ENCODE measurements at places on chromosomes 12 and 14.

GRCh38 chr14:78142998-78143397 lies 27.2 kb upstream of the NRXN3 start:
- no peak for DNase-seq

GRCh38 chr12:53751336-53752191 lies at the start of gene CISTR:
Gene CISTR (minus strand): TSS chr12:53751979.
- DNase-seq: no peak

GRCh38 chr14:35159742-35160409 lies 37.5 kb downstream of the PRORP start:
- no peak for DNase-seq

GRCh38 chr14:92987713-92988510 lies 65.0 kb downstream of the CHGA start:
- no peak for DNase-seq

DNA sequence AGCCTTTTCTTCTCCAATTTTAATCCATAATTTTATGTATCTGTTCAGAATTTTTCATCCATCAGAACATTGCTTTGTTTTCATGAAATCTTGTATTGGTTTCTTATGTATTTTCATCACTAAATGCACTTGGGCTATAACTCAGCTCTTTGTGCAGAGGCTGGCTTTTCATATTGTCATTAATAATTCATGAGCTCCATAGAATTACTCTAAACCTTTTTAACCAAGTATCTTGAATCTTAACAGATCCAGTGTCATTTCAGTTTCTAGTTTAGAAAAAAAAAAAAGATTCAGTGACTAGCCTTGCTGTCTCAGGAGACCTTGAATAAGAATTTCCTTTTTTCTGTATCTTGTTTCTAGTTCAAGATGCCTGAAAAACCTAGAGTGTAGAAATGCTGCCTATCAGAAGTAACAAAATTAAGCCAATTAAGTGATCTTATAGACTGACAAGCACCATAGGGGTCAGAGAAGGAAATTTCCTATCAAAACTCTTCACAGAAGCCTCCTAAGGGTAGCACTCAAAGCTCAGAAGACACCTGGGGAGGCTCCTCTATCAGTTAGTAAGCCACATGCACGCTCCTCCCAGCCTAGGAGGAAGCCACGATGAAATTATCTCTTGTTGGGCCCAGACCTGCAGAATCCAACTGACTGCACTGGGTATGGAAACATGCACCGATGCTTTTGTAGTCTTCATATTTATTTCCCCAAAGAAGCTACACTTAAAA lies 163.4 kb downstream of the KICS2 start:
- DNase-seq: no peak

DNA sequence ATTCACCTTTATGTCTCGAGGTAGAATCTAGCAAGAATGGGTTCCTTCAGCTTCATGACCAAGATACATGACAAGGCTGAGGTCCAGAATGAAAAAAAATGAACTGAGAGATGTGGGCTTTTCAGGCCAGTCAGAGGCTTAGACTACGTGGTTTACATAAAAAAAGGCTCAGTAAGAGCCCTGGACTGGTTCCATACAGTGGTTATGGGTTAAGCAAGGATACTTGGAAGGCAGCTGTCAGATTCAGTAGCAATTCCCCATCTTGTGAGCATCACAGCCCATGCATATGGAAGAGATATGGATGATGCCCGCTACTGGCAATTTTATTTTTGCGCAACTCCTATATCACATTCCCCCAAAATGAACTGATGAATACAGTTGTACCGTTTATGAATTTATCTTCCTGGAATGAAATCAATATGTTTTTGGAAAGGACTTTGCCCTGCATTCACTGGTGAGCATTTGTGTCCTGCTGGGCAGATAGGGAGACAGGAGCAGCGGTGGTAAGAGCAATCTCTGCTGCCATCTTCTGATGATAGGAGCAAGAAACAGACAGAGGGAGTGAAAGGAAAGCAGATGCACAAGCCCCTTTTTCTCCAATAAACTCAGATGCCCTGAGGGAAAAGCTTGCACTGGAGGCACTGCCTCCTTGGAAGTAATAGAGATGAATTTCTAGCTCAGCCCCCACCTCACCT lies 280.4 kb downstream of the GALC start:
- no peak for DNase-seq

DNA sequence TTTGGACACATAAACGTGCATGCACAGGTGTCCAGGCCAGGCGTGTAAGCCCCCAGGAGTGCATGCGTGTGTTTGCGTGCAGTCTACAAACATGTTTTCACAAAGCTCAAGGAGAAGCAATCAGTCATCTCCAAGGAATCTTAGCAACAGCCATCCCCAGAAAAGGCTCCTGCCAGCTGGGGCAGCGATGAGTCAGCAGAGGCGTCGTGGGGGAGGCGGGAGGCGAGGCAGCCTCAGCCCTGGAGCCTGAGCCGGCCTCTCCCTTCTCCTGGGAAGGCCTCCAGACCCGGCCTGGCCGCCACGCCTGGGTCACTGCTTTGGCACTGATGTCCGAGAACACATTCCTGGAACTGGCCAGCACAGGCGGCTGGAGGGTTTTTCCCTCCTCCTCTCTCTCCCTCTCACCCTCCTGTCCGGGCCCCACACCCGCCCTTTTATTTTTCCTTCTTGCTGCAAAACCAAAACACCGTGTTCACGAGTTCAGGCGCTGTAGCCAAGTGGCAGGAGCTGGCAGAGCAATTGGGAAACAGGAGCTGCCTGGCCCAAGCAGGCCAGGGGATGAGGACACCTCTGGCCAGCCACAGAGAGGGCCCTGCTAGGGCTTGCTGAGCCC lies 92.7 kb downstream of the LRRC74A start:
- no peak for DNase-seq

DNA sequence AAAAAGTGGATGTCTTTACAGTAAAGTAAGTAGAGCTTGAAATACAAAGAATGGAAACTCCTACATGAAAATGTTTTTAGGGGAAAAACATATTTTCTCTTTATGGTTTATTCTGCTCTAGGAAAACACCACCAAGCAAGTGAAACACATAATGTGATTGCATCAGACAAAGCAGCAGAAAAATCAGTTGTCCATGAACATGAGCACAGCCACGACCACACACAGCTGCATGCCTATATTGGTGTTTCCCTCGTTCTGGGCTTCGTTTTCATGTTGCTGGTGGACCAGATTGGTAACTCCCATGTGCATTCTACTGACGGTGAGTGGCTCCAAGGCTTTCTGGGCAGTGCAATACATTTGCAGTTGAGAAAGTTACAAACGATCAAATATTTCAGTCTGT lies 42.6 kb upstream of the PLEKHD1 start:
- no peak for DNase-seq

GRCh38 chr12:85814071-85814470 lies 22.1 kb downstream of the RASSF9 start:
- no peak for DNase-seq

DNA sequence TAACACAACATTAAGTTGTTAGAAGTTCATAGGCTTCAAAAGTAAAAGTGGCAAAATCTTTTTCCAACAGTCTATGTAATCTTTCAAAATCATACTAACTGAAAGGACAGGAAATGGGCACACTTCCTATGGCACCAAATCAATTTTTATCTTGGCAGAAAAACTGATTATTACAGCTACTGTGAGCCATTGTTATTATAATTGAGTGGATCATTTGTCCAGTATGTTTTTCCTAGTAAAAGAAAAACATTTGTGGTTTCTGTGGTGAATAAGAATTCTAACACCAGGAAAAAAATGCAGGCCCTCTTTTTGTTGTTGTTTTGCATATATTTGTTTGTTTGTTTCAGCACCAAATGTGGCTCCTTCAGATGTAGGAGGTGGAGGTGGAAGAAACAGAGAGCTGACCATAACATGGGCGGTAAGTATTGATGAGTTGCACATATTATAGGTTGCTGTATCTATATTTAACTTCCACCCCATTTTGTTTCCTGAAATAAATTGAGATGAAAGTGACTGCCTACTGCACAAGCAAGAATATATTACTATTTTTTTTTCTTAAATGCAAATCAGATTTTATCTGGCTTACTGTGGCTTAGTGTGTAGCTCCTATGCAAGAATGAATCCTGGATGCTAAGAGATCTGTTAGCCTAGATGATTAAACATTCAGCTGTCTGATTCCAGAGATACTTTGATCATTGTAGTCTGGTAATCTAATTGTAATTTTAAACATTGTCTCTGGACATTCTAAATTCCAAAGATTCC lies 174.1 kb upstream of the PDZRN4 start:
- no peak for DNase-seq

GRCh38 chr14:64501411-64502171 lies 2.0 kb downstream of the ZBTB25 start:
- DNase-seq: no peak

DNA sequence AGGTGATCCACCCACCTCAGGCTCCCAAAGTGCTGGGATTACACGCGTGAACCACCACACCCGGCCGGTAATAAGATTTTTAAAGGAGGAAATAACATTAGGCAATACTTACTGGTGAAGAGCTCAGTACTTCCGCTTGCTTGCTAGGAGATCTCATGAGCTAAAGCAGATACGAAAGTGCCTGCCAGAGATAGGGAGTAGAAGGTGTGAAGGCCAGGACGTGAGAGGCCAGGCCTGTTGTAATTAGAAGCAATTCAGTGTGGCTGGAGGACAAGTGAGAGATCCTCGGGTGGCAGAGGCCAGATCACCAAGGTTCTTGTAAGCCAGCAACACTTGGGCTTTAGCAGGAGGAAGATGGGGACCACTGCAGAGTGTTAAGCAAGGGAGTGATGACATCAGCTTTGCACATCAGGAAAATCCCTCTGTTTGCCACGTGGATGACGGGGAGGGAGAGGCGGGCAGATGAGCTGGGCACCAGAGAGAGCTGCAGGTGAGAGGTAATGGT lies 7.6 kb downstream of the TECPR2 start:
- DNase-seq: no peak

DNA sequence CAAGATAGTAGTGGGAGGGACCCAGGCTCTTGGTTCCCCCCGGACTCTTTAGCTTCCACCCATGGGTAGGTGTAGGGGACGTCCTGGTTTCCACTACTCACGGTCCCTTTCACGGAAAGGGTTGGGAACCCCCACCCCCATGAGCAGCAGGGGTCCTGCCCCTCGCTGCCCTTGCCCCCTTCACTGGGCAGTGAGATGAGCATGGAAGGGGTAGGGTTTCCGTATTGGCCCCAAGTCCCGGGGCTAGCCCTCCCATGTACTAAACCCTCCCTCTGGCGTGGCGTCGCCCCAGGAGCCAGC lies 12.7 kb downstream of the AGAP2 start:
- no peak for DNase-seq
